ENCODE measurements at places on chromosomes 2 and 18.

GRCh38 chr2:122100756-122101155 lies 345.3 kb downstream of the TSN start:
- DNase-seq = peak; percentile 54

- peak; percentile 75 for DNase-seq
These were observed 1.3 kb downstream of the CEP68 start for GRCh38 chr2:65057391-65058052.

DNA sequence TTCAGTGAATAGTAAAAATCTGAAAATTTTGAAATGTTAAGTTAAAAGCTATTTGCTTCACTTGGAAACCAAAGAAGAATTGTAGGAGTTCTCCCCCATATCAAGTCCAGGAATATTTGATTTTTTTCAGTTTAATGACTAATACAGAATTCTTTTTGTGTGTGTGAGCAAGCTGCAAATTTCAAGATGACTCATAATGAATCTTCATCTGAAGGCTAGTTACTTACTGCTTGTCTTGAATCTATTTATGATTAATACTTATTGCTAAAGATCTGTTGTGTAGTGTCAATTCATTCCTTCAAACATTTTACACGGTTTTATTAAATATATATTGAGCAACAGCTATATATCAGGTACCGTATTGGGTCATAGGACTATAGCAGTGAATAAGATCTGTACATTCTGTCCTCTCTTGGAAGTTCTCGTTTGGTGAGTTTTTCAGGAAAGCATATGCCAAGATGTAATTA lies 47.8 kb upstream of the CAVIN2 start:
- DNase-seq = peak; percentile 85

GRCh38 chr2:28134262-28134812 lies 243.8 kb downstream of the BABAM2 start:
- DNase-seq = no peak

- DNase-seq = no peak
These were observed 78.5 kb downstream of the TPO start for GRCh38 chr2:1491751-1492150.

DNA sequence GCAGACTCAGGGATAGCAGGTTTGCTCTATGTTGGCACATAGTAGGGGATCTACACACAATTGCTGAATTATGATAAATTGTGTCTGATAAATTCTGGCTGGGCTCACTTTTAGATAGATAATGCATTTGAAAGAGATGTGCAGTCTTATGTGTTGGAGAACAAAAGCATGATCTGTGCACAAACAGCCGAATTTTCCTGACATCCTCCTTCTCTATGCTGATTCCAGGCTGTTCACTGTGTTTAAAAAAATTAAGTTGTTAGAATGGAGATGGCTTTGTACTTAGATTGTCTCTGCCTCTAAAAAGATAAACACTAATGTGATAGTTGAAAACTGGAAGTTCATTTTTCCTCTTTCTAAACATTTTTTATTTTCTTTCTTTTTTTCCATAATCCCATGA lies 2.1 kb downstream of the CERS6 start:
- no peak for DNase-seq

- DNase-seq = peak; percentile 15
These were observed 112.8 kb upstream of the FN1 start for GRCh38 chr2:215548714-215549113.

- no peak for DNase-seq
These were observed 9.0 kb upstream of the WNT10A start for GRCh38 chr2:218871345-218872302.

- DNase-seq = no peak
These were observed 246.1 kb downstream of the DYSF start for GRCh38 chr2:71699428-71699827.

DNA sequence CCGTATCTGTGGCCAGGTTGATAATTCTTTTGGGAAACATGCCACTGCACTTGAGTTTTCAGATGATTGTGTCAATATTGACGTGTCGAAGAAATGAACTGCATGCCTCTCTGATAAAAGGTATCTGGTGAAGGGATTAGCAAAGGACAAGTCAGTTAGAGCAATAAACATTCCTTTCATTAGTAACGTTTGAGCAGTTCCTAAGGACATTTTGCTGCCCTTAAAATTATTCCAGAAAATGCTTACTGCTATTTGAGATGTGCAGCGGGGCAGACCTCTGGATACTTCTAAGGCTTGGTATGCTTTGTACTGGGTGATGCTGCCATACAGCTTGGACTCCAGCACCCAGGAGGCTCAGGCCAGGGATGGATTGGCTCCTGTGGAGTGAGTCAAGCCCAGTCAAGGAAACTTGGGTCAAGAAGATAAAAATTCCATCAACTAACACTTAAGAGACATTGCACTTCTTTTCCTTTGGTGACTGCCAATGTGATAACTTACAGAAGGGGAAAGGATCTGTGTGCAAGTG lies 166.7 kb downstream of the FHOD3 start:
- no peak for DNase-seq

GRCh38 chr18:45462179-45462578 lies 153.1 kb upstream of the SLC14A2 start:
- DNase-seq = no peak

- DNase-seq = no peak
These were observed 2.3 kb downstream of the TMEM182 start for GRCh38 chr2:102764083-102764482.

GRCh38 chr2:98777076-98777475 lies 46.1 kb upstream of the MGAT4A start:
- DNase-seq = no peak

- no peak for DNase-seq
These were observed 71.9 kb downstream of the VWC2L start for GRCh38 chr2:214482728-214483127.

GRCh38 chr2:216987252-216987821 lies 127.5 kb upstream of the TNP1 start:
- no peak for DNase-seq

DNA sequence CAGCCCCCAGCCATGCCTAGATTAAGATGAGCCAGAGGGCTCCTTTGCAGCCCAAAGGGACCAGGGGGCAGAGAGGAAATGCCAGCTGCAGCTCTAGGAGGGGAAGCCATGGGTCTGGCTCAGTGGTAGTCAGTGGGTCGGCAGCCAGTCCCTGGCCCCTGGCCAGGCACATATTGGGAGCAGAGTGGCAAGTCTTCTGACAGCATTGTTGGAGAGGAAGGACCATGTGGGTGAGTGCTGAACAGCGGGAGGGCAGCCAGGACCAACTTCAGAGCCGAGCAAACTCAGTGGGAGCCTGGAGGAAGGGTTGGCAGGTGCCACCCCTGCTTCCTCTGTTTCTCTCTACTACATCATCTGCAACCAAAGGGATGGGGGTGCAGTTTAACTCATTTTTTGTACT lies 140.5 kb upstream of the PELI1 start:
- DNase-seq = no peak

GRCh38 chr2:179800776-179801175 lies 60.6 kb downstream of the ZNF385B start:
- DNase-seq = no peak

DNA sequence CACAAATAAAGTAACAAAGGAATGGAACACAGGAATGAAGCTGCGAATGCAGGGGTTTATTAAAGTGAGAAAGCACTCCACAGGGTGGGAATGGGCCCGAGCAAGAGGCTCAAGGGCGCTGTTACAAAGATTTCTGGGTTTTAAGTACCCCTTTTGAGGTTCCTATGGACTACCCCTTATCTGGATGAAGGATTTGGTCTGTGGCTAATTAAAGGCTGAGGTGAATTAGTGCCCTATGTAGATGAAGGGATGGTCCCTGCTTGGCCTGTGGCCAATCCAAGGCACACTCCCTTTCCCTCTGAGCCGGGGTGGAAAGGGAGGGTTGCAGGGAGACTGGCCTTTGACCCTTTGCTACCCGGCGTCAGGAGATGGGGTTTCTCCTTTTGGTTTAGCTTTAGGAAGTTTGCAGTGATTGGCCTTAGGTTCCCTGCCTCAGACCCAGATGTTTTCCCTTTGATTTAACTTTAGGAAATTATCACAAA lies 47.5 kb upstream of the CNGA3 start:
- DNase-seq = no peak

DNA sequence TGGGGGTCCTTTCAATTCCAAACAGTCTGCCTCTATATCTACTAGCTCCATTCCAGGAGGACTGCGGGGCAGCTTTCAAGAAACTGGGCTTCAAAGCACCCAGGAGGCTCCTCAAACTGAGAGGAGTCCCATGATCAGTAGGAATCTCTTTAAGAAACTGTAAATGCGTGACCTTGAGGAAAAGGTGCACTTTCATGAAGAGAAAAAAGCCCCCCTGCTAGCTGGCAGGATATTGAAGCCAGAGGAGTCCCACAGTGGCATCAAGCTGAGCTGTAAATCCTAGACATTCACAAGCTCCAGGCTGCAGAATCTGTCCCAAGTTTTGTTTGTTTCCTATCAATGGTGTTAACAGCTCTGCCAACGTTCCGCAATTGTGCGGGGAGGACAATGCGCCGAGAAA lies 790.1 kb downstream of the SLC4A3 start:
- no peak for DNase-seq

- peak; percentile 29 for DNase-seq
These were observed 36.3 kb downstream of the MOGAT1 start for GRCh38 chr2:222707689-222708273.

GRCh38 chr2:29307519-29307918 lies 192.3 kb downstream of the CLIP4 start:
- no peak for DNase-seq

DNA sequence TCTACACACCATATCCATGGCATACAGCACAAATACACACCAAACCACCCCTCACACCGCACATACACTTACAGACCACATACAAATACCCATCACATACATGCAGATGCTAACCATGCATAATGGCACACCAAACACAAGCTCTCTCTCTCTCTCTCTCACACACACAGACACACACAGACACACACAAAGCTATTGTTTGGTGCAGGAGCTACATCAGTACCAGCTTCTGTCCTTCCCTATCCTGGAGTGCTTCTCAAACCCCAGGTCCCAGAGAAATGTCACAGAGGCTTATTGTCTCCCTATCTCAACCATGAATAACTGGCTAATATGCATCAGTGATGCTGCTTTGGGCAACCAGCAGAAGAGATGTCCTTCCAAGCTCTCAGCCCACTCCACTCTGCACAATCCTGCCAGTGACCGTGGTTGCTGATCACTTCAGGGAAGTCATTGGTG lies 36.5 kb upstream of the ST3GAL5 start:
- no peak for DNase-seq

DNA sequence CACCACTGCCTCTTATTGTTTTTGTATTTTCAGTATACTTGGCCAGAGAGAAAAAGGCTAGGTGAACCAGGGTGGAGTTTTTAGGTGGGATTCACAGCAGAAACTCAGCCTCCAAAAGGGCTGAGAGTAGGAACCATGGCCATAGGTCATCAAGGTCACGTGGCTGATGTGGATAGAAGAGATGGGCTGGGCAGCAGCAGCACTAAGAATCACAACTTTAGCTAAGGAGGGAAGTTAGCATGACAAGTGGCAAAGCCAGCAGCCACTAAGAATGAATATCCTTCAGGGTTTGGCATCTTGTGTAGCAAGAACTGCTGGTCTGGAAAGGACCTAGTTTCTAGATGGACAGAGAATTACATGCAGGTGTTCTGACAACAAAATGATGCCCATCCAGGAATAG lies 43.2 kb upstream of the SKA1 start:
- no peak for DNase-seq

- no peak for DNase-seq
These were observed 1.0 kb downstream of the EPHA4 start for GRCh38 chr2:221571025-221571550.

DNA sequence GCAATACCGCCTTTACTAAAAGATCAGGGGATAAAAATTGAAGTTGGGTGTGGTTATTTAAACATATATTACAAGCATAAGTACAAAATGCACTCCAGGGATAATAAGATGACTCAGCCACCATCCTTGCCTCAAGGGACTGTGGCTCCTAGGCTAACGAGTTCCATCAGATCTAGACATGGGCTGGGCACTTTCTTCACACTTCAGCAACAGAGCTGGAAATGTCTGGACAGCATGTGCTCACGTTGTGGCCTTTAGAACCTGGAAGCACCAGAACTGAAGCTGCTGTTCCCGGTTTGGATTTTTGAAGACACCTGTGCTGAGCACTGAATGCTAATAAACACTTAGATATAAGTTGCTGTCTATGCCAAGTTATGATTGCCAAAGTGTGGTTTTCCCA lies 384.2 kb upstream of the SALL3 start:
- no peak for DNase-seq

- no peak for DNase-seq
These were observed 631.5 kb upstream of the KLHL29 start for GRCh38 chr2:22753476-22753875.

DNA sequence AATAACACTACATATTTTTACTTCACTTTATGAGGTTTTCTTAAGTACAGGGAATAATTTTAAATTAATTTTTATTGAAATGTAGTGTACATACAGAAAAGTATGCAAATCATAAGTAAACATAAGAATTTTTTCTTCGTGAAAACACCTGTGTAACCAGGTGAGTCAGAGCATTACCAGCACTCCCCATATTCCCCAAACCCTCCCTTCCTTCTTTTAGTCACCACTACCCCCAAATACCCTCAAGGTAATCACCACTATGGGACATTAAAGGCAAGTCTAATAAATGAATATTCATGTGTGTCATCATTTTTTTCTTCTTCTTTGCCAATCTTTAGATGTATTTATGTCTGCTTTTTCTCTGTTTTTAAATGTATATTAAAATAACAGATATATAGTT lies 139.9 kb upstream of the LTBP1 start:
- DNase-seq = no peak

All from cardiac fibroblast (primary cell).